ENCODE measurements at places on chromosomes 1 and 21. TPM values are rescaled to one million over a fixed set of nuclear protein-coding genes. Genes with fewer than 3 reads are reported as not detected.
A peak's percentile ranks its signal among the peaks of the same experiment; 100 is the strongest.

DNA sequence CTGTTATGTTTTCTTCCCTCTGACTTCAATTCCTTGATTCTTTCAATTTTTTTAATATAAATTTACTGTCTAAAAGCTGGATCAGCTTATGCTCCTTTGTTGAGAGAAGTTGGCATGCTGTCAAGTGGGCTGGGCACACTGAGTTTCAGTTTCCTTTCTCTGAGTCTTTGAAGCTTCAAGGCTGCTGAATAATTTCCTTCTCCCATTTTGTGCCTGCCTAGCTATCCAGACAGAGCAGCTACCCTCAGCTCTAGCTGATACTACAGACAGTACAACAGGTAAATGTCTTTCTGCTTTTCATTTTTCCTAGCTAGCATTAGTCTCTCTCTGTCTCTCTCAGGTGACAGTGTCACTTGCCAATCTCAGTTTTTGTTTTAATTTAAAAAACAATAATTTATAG, at the start of gene IFI44:
IFI44 (plus strand) TSS at position 204 of the 400 bp plus-strand sequence. CDS start 365 bp downstream, outside the sequence.
- no peaks in the 10 kb centered on the region for H3K36me3 ChIP-seq
- no peak within 1 kb of the TSS for H3K4me3 ChIP-seq
- peak; percentile 72 for DNase-seq
- no peaks in the 10 kb centered on the region for H3K4me1 ChIP-seq
- H3K27ac ChIP-seq, result no peak within 1 kb of the TSS
- H3K27me3 ChIP-seq, result no peaks in the 10 kb centered on the region

GRCh38 chr1:148263128-148263905, 111.2 kb upstream of the NBPF11 start:
- no peaks in the 10 kb centered on the region for H3K36me3 ChIP-seq
- H3K4me3 ChIP-seq, result peak overlapping the region; percentile 70
- peak; percentile 98 for DNase-seq
- peak overlapping the region; percentile 89 for H3K27ac ChIP-seq

DNA sequence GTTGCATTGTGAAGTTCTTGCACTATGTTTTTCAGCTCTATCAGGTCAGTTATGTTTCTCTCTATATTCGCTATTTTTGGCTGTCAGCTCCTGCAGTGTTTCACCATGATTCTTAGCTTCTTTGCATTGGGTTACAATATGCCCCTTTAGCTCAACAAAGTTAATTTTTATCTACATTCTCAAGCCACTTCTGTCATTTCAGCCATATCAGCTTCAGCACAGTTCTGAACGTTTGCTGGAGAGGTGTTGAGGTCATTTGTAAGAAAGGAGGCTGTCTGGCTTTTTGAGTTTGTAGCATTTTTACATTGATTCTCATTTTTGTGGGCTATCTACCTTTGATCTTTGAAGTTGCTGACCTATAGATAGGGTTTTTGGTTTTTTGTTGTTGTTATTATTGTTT, 573.2 kb upstream of the RGS18 start:
- no peak for DNase-seq
- no peak overlapping the region for H3K4me3 ChIP-seq
- no peaks in the 10 kb centered on the region for H3K36me3 ChIP-seq
- no peaks in the 10 kb centered on the region for H3K4me1 ChIP-seq
- no peaks in the 10 kb centered on the region for H3K27me3 ChIP-seq

GRCh38 chr1:236021424-236022135, 43.3 kb downstream of the NID1 start:
- peaks cover 3% of the 10 kb centered on the region for H3K36me3 ChIP-seq
- H3K4me1 ChIP-seq, result peaks cover 9% of the 10 kb centered on the region
- H3K4me3 ChIP-seq, result no peak overlapping the region
- H3K27ac ChIP-seq, result no peak overlapping the region
- DNase-seq, result no peak

GRCh38 chr1:31669786-31670592, 25.3 kb upstream of the PEF1 start:
- DNase-seq, result peak; percentile 77
- H3K4me3 ChIP-seq, result peak overlapping the region; percentile 60
- H3K36me3 ChIP-seq, result no peaks in the 10 kb centered on the region
- H3K27ac ChIP-seq, result peak overlapping the region; percentile 43
- no peaks in the 10 kb centered on the region for H3K27me3 ChIP-seq

DNA sequence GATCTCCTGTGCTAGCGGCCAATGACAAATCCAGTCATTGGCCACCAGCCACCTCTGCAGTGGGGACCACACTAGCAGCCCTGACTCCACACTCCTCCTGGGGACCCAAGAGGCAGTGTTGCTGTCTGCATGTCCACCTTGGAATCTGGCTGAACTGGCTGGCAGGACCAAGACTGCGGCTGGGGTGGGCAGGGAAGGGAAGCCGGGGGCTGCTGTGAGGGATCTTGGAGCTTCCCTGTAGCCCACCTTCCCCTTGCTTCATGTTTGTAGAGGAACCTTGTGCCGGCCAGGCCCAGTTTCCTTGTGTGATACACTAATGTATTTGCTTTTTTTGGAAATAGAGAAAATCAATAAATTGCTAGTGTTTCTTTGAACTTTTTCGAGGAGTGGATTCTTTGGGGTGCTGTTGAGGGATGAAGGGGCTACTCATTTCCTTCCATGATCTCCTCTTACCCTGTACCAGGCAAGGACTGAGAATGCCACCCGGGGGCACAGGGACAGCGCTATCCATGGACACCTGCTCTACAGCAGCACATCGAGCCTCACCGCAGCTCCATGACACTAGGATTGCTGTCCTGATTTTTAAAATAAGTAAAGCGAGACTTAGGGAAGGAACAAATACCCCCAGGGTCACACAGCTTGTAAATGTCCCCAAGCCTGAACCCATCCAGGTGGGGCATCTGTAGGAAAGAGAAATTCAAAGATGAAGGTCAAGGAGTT, 44.7 kb downstream of the TNNT2 start:
- no peak overlapping the region for H3K4me3 ChIP-seq
- no peaks in the 10 kb centered on the region for H3K4me1 ChIP-seq
- H3K36me3 ChIP-seq, result peaks cover 29% of the 10 kb centered on the region
- H3K27me3 ChIP-seq, result no peaks in the 10 kb centered on the region
- no peak overlapping the region for H3K27ac ChIP-seq

The CYP2J2 gene
- 0.44 TPM for total RNA-seq

The CD2 gene
- not detected for total RNA-seq

The VTCN1 gene
- 0.12 TPM for total RNA-seq
